ENCODE measurements at places on chromosomes 2 and 18.

- no peak for DNase-seq
Observed at GRCh38 chr2:134576478-134576877, 142.3 kb downstream of the TMEM163 start.

- DNase-seq, result no peak
Observed at GRCh38 chr2:31581124-31581795, 522 bp upstream of the SRD5A2 start.

DNA sequence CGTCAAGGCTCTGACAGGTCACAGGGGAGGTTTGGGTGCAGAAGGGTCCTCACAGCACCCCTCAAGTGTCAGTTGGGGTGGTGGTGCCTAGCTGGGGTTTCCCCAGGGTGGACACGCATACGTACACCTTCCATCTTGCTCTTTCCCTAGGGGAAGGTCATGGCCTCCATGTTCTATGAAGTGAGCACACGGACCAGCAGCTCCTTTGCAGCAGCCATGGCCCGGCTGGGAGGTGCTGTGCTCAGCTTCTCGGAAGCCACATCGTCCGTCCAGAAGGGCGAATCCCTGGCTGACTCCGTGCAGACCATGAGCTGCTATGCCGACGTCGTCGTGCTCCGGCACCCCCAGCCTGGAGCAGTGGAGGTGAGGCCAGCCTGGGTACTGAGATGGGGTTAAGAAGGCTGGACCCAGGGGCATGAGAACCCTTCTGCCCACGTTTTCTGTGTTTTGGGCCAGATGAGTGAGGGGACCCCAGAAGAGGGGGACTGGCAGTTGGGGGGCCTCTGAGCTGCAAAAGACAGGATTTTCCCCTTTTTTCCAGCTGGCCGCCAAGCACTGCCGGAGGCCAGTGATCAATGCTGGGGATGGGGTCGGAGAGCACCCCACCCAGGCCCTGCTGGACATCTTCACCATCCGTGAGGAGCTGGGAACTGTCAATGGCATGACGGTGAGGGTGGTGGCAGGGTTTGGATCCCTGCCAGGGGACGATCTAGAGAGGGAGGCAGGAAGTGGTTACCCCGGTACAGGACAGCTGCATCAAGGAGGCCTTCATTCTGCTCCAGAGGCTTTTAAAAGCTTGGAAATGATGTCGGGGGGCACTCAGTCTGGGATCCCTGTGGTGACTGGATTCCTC, 20.9 kb downstream of the SLC30A3 start:
- no peak for DNase-seq

DNA sequence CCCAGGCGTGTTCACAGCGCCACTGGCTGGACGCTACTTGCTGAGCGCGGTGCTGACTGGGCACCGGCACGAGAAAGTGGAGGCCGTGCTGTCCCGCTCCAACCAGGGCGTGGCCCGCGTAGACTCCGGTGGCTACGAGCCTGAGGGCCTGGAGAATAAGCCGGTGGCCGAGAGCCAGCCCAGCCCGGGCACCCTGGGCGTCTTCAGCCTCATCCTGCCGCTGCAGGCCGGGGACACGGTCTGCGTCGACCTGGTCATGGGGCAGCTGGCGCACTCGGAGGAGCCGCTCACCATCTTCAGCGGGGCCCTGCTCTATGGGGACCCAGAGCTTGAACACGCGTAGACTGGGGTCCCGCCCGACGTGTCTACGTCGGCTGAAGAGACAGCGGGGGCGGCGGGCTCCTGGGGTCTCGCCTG, 891 bp upstream of the KHK start:
- DNase-seq, result peak; percentile 55

DNA sequence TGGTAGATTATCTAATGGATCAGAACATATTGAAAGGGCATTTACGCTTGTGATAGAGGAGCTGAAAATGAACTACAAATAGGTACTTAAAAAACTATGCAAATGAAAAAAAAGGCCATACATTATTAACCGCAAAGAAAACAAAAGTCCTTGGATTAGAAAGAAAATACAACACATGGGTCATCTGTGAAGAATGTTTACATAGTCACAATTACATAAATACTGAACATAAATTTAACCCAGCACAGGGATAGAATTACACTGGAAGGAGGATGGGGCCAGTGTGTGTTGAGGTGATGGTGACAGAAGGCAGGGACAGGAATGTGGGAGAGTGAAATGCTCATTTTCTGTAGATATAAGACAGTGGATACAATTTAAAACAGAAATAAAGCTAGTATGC, 6.6 kb downstream of the NTSR2 start:
- DNase-seq, result no peak

- DNase-seq, result peak; percentile 4
Observed at GRCh38 chr2:172905937-172906811, 169.5 kb upstream of the MAP3K20 start.

DNA sequence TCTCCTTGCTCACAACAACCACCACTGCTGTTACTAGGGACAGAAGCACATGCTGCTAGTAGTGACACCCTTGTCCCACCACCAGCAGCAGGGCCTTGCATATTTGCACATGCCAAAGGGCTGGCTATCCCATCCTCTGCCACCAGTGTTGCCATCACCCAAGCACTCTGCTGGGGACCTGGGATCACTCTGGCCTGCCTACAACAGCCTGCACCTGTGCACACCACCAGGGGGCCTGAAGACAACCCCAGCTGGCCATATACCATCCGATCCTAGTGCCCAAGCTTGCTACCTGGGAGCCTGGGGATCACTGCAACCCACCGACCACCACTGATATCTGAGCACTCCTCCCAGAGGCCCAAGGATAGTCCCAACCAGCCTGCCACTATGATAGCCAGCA, 99.9 kb upstream of the FANCL start:
- DNase-seq, result no peak

- DNase-seq, result peak; percentile 49
Observed at GRCh38 chr18:77650799-77651385, 401.2 kb downstream of the GALR1 start.

GRCh38 chr2:47265751-47266231, 110.7 kb upstream of the STPG4 start:
- no peak for DNase-seq

GRCh38 chr18:10457767-10458166, 3.3 kb downstream of the APCDD1 start:
- no peak for DNase-seq
